ENCODE measurements at places on chromosomes 2 and 18.
A peak's percentile ranks its signal among the peaks of the same experiment; 100 is the strongest.

DNA sequence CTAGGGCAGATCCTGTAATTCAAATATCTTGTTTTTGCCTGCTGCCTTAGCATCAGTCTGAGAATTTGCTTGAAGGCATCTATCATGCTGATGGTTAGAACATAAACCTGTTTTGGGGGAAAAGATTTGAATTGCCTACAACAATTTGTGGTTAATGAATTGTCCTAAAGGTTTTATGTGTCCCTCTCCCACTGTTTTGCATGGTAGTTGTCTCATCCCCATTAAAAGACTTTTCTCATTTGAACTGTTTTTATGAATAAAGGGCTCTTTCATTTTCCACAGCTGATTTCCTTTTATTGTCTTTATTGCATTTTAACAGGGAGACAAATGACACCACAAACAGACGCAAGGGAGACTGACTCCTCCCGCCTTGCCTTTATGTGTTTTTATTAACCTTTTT is 275.6 kb downstream of the PIK3C3 start:
- DNase-seq = no peak

- peak; percentile 7 for DNase-seq
Observed at GRCh38 chr2:235762832-235763598, 269.2 kb downstream of the AGAP1 start.

DNA sequence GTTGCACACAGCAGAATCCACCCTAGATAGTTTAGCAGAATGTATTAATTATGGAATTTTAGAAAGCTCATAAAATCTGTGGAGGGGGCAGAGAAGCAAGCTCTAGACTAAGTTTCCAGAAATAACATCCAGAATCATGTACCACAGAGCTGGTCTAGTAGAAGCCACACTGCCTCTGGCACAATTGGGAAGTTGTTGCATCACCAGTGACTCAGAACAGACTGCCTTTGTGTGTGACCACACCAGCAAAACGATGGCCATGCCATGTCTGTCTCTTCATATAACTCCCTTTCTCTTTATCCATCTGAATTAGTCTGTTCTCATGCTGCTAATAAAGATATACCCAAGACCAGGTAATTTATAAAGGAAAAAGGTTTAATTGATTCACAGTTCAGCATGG is 158.9 kb downstream of the CCDC148 start:
- peak; percentile 8 for DNase-seq

GRCh38 chr2:104863468-104864279 is 9.8 kb downstream of the POU3F3 start:
- no peak for DNase-seq

DNA sequence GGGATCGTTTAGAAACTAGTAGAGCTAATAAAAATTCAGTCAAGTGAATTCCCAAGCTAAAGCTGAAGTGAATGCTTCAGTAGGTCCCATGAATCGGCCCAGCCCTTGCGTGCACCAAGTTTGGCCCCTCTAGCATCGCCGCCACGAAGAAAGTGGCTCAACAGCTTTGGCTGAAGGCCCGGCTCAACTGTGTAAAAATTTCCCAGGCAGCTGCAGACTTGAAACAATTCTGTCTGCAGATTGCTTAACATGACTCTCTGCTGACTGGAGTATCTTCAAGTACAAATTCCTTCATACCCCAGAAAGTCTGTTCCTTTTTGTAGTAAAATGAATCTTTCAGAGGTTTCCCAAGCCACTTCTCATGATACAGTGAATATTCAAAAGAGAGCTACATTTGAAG is 32.7 kb downstream of the ALMS1 start:
- peak; percentile 96 for DNase-seq

GRCh38 chr2:133705287-133705686 is 137.0 kb upstream of the NCKAP5 start:
- peak; percentile 3 for DNase-seq

GRCh38 chr2:239108459-239108858 is 260.6 kb downstream of the TWIST2 start:
- peak; percentile 12 for DNase-seq

DNA sequence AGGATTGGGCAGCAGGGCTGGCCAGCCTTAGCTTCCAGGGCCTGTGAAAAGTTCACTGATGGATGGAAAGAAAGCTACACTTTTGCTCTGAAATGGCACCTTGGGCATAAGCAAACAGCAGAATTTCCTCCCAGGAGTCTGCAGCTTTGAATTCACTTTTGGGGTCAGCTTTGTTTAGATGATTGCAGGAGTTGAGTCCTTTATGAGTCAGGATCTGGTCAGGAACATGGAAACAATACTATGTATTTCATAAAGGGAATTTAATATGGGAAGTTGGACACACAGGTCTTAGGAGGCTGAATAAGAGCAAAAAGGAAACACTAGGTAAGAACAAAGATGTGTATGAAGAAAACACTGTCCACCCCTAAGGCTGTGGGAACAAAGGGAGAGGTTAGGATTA is 345.3 kb downstream of the TSN start:
- DNase-seq = peak; percentile 7

DNA sequence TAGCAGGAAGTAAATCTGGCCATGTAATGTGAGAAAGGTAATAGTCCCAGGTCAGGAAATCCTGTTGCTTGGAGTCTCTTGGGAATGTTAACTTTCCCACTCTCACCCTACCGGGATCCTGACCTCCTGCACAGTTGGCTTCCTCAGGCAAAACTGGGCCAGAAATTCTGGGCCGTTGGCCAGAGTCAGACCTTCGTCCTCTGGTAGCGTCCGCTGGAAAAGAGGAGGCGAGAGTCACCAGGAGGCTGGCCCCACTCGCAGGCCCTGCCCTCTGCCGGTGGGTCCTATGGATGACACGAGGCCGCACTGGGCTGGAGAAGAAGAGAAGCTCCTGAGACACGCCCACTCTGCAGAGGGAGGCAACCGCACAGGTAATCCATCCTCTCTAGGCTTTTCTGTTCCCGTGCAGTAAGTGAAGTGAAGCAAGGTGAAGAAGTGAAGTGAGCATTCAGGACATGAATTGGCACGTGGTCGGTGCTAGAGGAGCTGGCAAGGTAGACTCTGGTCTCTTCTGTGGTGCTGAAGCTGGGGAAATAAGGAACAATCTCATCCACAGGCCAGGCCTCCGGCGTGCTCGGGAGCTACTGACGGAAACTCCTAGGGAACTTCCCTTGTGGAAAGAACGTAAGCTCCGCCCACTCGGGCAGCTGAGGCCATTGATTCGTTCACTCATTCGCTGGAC is 182.7 kb upstream of the GLI2 start:
- peak; percentile 92 for DNase-seq

DNA sequence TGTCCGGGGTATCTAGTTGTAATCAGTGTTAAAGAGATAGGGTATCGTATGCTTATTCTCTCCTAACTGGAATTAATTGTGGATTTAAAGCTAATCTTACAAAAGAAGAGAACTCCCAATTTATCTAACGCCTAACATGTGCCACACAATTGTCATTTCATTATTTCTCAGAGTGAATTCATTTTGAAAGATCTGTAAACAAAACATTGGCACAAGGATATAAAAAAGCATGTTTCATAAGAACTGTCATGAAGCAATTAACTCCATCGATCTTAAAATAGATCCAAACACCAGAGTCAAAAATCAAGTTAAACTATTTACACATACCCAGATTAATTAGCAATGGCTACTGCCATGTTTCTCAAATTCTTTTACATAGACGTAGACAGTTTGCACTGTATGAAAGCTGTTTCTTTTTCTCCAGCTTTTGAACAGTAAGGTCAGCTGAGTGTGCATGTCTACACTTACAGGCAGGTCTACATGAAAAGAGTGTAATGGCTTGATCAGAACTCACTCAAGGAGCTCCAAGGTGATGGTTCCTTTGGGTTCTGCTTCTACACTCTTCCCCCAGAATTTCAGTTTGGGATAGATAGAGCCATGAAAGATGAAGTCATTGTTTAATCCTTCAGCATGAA is 38.8 kb downstream of the CABYR start:
- DNase-seq = no peak

DNA sequence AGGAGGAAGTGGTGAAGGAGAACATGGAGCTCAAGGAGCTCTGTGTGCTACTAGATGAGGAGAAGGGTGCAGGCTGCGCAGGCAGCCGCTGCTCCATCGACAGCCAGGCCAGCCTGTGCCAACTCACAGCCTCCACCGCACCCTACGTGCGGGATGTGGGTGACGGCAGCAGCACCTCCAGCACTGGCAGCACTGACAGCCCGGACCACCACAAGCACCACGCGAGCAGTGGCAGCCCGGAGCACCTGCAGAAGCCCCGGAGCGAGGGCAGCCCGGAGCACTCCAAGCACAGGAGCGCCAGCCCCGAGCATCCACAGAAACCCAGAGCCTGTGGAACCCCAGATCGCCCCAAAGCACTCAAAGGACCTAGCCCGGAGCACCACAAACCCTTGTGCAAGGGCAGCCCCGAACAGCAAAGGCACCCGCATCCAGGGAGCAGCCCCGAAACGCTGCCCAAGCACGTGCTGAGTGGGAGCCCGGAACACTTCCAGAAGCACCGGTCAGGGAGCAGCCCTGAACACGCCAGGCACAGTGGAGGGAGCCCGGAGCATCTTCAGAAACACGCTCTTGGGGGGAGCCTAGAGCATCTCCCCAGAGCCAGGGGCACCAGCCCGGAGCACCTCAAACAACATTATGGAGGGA is 9.0 kb downstream of the CCDC85A start:
- DNase-seq = no peak
